KG1 (cell line): ENCODE measurements at places on chromosomes 2 and 18.

GRCh38 chr2:147177071-147177857 is 667.6 kb upstream of the ACVR2A start:
- no peak for DNase-seq

GRCh38 chr2:25674077-25674362 is 643 bp upstream of the DTNB start:
- no peak for DNase-seq

- no peak for DNase-seq
Measured at GRCh38 chr2:121888189-121888557, 132.7 kb downstream of the TSN start.

GRCh38 chr18:44636241-44636640 is 44.4 kb upstream of the SETBP1 start:
- no peak for DNase-seq

- no peak for DNase-seq
Measured at GRCh38 chr2:144421606-144422510, 98.1 kb downstream of the ZEB2 start.

GRCh38 chr2:33184041-33184440 is 237.3 kb downstream of the LTBP1 start:
- DNase-seq, result no peak

DNA sequence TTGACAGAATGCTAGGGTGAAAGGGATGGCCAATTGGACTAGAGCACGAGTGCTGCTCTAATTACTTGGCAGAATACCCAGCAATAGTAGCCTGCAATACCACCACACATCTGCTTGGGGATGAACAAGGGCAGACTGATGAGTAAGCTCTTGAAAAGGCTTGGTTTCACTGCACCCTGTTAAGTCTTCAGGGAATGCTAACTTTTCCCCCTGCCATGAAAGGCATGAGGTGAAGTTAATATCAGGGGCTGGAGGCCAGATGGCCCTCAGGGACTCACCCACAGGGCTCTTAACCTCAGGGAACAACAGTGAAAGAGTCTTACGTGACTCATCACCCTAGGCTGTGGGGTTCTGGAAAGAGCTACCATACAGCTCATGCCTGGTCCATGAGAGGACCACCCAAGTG is 51.7 kb upstream of the MYL1 start:
- no peak for DNase-seq

GRCh38 chr2:219707496-219708285 is 80.3 kb downstream of the SLC4A3 start:
- no peak for DNase-seq

- DNase-seq, result no peak
Measured at GRCh38 chr2:121285926-121286325, 924 bp upstream of the TFCP2L1 start.

DNA sequence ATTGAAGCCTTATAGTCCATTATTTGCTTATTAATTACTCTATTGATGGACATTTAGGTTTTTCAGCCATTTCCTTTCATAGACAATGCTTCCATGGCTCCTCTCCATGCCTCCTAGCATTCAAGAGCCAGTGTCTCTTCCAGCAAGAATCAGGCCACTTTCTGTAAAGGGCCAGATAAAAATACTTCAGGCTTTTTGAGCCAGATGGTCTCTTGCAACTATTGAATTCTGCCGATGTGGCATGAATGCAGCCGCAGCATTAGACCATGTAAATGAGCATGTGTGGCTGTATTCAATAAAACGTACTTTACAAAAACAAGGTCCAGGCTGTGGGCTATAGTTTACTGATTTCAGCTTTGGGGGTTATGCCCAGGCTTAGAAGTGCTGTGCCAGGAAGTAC is 38.5 kb downstream of the TRAF3IP1 start:
- no peak for DNase-seq

DNA sequence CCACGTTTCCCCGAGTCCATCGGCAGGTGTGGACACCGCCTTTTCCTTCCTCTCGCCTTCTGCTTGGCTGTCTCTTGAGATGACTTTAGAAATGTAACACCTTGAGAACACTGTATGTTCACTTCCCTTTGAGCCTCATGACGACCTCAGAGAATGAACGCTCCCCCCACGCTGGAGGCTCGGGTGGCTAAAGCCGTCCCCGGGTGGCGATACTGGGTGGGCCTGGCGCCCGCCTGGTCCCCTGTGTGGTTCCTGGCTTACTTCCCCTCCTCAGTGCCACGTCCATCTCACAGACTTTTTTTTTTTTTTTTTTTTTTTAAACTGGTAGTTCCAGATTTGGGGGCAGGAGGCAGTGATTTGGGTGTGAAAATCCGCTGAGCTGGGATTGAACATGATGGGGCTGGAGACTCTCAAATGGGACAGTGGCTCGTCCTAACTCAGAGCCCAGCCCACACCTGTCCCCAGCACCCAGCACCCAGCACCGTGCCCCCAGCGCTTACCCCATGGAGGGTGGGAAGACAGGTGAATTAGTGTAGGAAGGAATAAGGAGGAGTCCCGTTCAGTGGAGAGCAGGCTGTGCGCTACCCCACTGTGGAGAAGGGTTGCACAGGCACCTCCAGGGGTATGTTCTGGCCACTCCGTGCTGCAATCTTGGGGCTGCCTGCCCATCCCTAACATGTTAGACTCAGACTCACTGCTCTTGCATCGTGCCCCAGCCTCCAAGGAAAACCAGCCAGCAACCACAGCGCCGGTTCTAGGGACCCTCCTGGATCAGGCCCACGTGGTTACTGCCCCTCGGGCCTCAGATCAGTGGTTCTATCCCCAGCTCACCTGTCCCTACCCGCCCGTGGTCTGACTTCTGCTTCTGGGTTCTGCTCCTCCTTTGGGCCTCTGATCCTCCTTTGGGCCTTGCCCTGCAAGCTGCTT is 174.0 kb downstream of the ASB1 start:
- DNase-seq, result no peak

DNA sequence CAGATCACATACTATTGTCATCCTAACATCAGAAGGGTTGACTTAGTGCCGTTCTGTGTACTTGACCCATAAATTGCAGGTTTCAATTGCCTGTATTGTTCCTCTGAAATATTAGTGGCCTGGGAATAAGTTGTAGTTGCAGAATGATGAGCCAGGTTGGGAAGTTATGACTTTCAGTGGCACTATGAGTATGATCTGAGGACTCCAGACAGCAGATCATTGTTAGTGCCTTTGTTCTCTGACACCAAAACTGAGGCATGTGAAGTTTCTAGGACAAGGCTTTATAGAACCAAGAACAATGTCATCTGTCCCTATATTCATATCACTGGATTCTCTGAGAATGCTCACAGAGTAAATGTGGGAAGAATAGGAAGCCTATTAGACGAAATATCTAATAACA is 403.7 kb downstream of the STK39 start:
- DNase-seq, result no peak

DNA sequence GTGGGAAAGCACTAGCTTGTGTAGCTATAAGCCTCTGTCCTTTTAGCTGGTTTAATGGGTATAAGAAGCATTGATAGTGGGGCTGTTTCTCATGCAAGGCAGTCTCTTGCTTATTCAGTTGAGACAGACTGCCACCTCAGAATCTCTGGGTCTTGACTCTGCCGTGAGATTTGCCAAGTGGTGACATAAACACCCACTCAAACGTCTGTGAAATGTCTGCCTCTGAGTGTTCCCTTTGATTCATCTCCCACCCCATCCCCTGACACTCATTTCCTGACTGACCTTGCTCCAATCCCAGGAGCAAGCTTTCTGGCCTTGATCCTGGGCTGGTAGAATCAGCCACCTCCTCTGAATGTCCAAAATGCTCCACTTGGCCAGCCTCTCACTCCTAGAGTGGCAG is 141.9 kb upstream of the RBMS1 start:
- DNase-seq, result no peak

GRCh38 chr2:30958918-30959265 is 151.6 kb upstream of the CAPN13 start:
- DNase-seq, result no peak

DNA sequence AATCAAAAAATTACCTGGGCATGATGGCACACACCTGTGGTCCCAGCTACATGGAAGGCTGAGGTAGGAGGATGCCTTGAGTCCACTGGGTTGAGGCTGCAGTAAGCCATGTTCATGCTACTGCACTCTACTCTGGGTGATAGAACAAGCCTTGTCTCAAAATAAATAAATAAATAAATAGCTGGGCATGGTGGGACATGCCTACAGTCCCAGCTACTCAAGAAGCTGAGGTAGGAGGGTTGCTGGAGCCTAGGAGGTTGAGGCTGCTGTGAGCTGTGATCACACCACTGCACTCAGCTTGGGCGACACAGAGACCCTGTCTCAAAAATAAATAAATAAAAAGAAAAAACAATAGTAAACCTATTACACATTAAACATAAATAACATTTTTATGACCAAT is 3.0 kb downstream of the AP1S3 start:
- no peak for DNase-seq

DNA sequence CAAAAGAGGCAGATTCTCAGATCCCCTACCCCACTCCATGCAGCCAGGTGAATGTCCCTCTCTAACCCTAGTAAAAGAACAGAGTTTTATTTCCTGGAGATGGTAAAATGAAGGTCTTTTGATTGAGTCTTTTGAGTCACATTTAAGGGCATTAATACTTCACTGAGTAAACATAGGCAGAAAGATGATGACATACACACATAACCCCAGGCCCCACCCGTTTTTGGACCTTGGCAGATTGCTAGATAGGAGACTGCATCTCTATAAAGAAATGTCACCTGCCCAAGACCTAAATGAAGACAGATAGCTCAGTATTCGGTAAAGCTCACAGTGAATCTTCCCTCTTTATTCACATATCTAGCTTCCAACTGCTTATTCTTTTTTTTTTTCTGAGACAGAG is 28.3 kb upstream of the PEX13 start:
- no peak for DNase-seq

GRCh38 chr2:152632736-152633135 is 84.5 kb downstream of the PRPF40A start:
- no peak for DNase-seq

GRCh38 chr18:65988972-65989371 is 238.2 kb downstream of the CDH7 start:
- no peak for DNase-seq

DNA sequence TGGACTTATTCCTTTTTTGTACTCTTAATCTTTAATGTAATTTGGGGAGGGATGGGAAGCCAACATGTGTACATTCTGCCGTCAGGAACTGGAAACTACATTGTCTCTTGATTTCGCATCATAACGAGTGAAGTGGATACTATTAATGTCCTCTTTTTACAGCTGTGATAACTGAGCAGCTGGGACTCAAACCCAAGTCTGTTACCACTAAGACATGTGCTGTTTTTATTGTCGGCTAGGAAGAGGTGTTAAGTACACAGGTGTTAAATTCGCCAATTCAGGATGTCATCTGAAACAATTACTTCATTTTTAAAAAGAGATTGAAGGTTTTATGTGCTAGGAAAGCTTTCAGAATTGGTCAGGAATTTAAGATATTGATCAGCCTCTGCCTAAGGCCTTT is 6.9 kb downstream of the GMCL1 start:
- no peak for DNase-seq

GRCh38 chr2:49954059-49954458 is 799.7 kb upstream of the FSHR start:
- no peak for DNase-seq

- DNase-seq, result no peak
Measured at GRCh38 chr2:65583061-65583460, 150.7 kb upstream of the SPRED2 start.

DNA sequence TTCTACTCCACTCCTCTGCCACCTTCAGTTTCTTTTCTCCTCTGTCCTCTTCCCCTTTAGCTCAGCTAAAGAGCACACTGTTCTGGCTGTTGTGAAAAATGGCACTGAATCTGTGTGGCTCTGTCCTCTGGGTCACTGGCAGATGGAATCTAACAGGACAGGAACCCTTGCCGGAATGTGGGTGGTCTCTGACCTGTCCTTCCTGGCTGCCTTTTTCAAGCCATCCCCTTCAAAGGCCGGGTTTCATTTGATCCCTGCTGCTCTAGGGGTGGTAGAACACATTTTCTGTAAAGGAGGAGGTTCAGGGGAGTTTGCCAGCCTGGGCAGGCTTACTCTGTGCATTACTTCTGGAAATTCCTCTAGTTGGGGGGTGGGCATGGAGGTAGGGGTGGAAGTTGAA is 29.9 kb downstream of the MTCL1 start:
- no peak for DNase-seq

DNA sequence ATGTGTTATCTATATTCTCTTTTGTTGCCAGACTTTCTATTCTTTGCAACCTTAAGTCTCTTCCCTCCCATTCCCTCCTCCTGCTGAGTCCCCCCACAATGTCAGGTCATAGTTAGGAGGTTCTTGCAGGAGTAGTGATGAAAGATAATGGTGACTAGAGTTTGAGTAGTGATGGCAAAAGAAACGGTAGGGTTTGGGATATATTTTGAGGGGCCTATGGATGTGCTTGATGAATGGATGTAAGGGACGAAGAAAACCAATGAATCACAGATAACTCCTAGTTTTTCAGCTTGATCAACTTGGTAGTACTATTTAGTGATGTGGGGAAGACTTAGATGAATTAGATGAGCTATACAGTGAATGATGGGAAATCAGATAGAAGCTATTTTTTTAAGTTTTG is 21.0 kb downstream of the EML4 start:
- no peak for DNase-seq

GRCh38 chr18:27712066-27712465 is 464.9 kb downstream of the CDH2 start:
- no peak for DNase-seq
